ENCODE measurements at places on chromosomes 7 and 10.

DNA sequence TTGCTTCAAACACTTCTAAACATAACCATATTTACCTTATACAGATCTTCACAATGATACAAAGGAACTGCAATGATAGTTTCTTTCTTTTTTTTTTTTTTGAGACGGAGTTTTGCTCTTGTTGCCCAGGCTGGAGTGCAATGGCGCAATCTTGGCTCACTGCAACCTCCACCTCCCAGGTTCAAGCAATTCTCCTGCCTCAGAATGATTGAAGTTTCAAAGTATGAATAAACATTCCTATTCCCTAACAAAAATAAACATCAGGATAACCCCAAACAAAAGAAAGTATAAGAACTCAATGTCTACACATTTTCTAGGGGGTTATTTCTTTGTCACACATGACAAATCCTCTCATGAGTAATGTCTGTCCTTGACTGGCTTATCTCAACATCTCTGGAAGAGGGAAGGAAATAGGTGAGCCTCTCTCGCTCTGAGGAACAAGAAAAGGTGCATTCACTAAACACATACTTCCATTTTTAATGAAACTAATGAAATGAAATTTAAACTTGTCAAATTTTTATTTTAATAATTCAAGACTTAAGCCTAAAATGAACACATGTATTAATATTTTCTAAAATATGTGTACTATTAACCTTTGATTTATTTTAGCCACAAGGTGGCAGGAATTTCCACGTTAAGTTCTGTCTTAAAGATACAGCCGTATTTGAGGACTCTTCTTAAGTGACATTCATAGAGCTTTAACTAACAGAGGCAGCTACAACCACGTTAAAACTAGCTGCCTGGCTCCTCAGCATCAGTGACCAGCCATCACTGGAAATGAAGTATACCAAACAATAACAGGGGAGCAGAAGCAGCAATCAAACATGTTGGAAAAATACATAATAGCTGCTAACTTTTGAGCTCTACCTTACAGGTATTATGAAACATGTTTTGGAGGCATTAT, 58.3 kb downstream of the MALSU1 start:
- peak; percentile 13 for DNase-seq

DNA sequence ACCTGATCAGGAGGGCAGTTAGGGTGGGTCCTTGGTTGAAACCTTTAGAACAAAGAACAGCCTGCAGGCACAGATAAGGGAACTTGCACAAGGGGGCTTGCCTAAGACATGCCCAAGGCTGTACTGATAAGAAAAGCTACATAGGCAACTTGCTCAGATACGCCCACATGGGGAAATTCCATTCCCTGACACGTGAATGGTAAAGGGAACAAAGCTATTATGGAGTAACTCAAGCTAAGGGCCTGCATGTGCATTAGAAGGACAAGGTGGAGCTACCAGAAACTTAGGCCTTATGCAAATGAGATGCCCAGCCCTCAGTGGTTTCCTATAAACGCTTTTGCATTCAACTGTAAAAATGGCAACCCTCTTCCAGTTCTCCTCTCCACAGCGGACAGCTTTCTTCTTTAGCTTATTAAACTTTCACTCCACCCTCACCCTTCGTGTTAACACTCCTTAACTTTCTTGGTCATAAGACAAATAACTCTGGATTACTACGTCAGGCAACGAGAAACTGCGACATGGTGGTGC, 1192.1 kb upstream of the CELF2 start:
- DNase-seq, result no peak

DNA sequence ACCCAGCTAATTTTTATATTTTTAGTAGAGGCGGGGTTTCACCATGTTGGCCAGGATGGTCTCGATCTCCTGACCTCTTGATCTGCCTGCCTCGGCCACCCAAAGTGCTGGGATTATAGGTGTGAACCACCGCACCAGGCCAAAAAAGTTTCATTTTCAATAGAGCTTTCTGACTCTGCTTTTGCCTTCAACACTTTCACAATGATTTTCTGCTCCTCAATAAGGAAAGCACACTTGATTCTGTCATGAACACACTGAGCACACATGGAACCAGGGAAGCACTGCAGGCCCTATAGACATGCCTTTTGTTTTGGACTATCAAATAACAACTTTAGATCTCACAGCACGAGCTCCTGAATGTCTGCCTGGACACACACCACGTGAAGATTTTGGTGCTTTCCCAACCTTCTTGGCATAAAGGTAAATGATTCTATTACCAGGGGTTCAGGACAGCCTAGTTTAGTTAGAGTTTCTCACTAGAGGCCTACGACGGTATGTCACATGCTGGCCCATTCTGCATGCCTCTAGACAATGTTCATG, 8.0 kb downstream of the RRP12 start:
- no peak for DNase-seq

DNA sequence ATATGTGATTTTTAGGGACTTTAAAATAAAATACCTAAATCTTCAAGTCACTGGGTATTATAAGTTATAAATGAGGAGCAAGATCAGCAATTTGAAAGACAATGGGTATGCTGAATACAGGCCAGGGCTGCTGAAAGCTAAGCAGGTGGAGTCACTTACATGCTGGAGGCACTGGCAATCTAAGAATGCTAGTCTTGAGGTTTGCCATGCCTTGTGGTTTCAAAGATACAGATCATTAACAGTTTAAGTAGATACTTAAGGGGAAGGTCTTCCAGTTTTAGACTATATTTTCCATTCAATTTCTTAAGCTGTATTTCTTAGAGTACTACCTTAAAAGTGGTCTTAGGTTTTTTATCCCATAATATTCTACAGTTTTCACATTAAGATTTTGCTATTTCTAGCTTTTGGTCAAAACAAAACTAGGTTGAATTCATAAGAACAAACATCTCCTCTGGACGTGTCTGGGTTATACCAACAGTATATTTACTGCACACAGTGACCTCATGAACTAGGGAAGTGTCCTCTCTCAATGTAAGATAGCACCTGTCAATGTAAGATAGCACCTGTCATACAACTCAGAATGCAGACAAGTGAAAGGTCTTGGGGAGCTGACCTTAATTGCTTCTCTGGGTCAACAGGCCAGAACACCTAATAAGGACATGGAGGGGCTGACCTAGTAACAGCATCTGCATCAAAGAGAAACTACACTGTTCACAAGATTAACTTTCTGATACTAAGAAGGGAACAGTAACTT, 2.0 kb downstream of the SRI start:
- DNase-seq, result peak; percentile 97

GRCh38 chr7:38978491-38978890, 782 bp downstream of the POU6F2 start:
- DNase-seq, result no peak

- no peak for DNase-seq
Measured at GRCh38 chr7:26624431-26624830, 240.0 kb downstream of the SKAP2 start.

GRCh38 chr10:68087685-68088401, 12.8 kb upstream of the HERC4 start:
- no peak for DNase-seq

DNA sequence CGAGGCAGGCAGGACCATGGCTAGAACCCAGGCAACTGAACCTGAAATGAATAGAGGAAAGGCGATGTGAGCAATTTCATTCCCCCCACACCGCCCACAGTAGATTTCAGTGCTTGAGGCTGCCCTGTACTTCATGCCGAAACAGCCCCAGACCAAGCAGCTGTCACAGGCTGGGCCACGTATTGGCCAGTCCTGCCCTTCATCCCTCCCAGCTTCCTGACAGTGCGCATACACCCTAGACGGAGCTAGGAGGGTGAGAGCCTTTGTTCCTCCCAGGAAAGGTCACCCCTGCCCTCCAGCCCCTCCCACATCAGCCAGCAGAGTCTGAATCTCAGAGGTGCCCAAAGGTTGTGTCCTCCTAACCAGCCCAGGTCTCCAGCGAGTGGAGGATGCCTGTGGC, 98.8 kb downstream of the ZMIZ1 start:
- no peak for DNase-seq

DNA sequence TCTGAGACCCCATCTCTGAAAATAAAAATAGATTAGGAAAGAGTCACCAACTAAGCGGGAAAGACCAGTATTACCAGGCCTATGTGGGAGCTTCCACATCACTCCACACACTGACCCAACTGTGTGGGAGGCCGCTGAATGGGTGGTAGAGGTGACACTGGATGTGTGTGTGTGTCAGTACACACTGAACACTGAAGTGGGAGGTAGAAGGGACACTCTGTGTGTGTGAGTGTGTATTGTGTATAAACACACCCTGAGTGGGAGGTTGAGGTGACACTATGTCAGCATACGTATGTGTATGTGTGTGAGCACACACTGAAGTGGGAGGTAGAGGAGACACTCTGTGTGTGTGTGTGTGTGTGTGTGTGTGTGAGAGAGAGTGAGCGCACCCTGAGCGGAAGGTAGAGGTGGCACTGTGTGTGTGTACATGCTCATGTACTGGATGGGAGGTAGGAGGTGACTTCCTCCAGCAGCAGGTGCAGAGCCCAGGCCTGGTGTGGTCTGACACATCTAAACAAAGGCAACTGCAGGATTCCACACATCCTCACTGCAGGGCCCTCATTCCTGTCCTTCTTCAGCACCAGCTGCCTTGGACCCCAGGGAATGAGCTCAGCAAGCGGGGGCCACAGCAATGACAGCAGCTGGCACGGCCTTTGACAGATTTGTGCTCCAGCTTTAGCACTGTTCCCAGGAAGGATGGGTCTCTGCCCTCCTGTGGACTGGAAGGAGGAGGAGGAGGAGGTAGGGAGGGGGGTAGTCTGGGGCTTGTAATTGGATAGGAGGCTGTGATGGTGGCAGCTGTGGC, 26.5 kb upstream of the RBM20 start:
- no peak for DNase-seq

- no peak for DNase-seq
Measured at GRCh38 chr10:30868611-30869010, 163.1 kb downstream of the ZNF438 start.

DNA sequence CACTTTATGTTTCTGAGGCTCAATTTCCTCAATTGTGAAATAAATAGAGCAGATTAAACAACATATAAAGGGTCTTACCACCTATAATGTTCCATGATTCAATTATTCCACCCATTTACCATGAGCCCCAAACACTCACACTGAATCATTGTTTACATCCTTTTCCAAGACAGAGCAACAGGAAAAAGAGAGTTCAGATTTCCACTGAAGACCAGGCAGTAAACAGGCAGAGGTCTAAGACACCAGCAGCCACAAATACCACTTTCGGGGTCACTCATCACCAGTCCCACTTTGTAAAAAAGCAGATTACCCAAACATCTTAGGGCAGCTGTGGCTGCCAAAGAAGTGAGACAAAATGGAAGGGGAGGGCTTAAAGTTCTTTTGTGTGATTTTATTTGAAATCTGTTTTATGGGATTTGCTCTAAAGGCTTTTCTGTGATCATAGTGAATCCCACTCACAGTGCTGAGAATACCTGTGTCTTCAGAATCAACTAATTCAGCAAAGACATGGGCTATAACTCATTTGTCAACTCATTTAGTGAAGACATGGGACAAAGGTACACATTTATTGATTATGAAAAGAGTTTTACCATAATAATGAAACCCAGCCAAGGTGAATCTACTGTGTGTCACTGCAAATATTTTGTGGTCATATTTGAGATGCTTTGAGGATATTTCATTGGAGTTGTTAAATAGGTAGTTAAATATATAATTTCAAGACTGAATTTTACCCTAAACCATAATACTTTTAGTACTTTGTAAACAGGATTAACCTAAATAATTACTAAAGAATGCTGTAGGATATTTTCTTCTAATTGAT, 24.8 kb upstream of the DLD start:
- DNase-seq, result no peak

DNA sequence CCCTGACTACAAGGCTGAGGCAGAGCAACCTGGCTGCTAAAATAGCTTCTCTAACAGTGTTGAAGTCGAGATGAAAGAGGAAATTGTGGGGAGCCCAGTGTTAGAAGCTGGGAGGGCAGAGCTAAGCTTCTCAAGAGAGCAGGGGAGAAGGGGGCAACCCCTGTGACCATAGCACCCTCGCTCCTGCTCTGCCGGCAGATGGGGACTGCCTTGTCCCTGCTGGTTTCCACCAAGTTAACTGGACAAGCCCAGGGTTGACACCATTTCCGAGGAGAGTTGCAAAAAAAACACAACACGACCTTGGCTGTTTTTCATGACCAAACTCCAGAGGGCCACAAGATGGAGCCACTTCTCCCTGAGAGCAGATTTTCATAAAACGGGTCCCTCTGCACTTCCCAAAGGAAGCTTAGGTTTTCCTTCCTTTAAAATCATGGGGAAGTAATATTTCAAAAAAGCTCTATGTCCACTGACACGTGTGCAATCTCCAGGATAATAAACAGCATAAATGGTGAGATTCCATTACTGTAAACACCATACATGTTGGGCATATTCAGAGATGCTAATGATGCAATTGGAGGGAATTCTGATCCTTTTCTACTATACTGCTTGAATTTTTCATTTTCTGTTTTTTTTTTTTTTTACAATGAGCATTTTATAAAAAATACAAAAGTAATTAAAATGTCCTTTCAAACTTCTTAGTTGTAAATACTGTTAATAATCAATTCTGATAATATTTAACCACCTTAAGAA, 140.4 kb downstream of the PIP4K2A start:
- no peak for DNase-seq

- no peak for DNase-seq
Measured at GRCh38 chr7:65379318-65379717, 5.7 kb downstream of the ZNF92 start.

DNA sequence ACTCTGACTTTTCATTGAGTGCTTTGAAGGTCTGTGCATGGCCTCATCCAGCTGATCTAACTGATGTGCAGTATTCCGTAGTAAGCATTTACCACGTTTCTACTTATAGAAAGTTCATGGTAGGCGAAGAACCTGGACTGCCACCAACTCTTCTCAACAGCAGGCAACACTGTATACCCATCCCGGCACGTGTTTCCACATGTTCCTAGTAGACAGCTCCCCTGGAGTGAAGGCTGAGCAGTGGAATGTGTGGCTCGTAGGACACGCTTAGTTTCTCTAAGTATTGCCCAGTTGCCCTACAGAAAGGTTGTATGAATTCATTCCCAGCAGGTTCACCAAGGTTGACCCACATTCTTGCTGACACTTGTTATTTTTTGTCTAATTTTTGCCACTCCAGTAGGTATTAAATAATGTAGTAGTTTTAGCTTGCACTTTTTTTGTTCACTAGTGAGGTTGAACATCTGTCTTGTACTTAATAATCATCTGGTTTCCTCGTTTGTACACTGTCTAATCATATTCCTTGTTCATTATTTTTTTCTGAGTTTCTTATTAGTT, 15.2 kb downstream of the PROSER2 start:
- no peak for DNase-seq

- no peak for DNase-seq
Measured at GRCh38 chr7:101858437-101859385, 41.3 kb downstream of the CUX1 start.

DNA sequence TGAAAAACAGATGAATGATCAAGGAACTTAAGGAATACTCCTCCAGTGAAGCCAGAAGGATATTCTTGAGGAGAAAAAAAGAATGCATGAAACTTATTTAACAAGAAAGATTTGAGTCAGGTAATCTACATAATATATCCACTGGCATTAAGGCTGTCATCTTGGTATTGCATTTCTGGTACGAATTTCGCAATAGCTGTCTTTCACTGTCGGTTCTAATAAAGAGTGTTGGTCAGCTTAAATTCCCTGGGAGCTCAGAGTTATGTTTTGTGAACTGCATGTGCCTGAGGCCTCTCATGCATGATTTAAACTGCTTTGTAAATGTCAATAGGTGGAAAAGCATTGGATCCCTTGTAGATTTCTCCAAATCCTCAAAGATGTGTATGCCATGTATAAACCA, 565.3 kb upstream of the GALNT17 start:
- no peak for DNase-seq

All from DMS79 treated with DMSO at 0.1 percent for 48 hours (cell line).